ENCODE measurements at places on chromosomes 1 and 21.

GRCh38 chr1:218494449-218494852 is 149.3 kb downstream of the TGFB2 start:
- DNase-seq = no peak

- no peak for DNase-seq
Measured at GRCh38 chr1:201459775-201460174, 9.2 kb downstream of the PHLDA3 start.

GRCh38 chr21:44912158-44912473 is 8.6 kb downstream of the ITGB2 start:
- no peak for DNase-seq

DNA sequence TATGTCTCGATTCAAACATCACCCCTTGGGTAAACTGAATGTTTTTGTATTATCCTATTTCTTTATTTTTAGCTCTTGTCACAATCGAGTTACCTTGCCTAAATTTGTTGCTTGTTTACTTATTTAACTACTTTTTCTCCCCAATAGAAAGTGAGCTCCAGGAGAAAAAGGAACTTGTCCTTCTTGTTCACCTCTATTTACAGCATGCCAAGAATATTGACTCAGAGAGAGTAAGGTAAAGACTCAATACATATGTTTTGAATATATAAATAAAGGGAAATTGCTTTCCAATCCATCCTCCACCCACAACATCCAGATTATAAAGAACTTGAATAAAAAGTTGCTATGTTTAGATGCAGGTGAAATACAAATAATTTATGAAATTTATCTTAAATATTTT is 107.3 kb upstream of the PDC start:
- DNase-seq = no peak

GRCh38 chr1:99849744-99850458 is at the start of gene AGL:
Gene AGL, plus strand, starts transcription at chr1:99850361. Its CDS starts 682 bp downstream, at chr1:99851043.
- DNase-seq = peak; percentile 83

- no peak for DNase-seq
Measured at GRCh38 chr1:8239306-8240023, 78.4 kb upstream of the SLC45A1 start.

- no peak for DNase-seq
Measured at GRCh38 chr1:153750026-153750995, 22.5 kb downstream of the INTS3 start.

DNA sequence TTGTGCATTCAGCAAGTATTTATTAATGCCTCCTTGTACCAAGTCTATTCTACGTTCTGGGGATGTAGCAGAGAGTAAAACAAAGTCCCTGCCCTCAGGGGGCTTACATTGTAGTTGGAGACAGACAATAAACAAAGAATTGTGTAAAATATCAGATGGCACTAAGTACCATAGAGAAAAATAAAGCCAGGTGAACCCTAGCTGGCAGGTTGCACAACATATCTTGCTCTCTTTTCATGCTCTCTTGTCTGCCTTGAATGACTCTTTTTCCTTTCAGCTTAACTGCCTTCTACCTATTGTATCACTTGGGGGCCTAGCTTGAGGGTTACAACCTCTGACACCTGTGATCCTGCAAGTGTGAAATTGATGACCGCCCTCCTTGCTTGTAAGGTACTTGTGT is 20.7 kb upstream of the FASLG start:
- DNase-seq = no peak

DNA sequence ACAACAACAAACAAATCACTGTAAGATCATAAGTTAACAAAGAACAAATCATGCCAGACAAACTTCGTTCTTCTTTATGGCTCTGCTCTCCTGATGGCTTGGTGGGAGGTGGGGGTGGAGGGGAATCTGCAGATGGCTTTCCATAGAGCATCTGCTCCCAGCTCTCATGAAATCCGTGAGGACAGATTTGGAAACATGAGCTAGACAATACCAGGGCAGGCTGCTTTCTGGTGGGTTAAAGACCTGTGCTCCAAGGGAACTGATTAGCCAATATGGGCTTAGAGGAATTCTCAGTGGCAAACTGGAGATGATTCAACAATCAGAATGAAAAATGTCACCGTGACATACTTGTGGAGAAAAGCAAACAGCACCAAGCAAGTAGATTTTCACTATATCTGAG is 69.4 kb upstream of the TLR5 start:
- DNase-seq = no peak

GRCh38 chr1:101769520-101769919 is 227.2 kb downstream of the OLFM3 start:
- DNase-seq = no peak

DNA sequence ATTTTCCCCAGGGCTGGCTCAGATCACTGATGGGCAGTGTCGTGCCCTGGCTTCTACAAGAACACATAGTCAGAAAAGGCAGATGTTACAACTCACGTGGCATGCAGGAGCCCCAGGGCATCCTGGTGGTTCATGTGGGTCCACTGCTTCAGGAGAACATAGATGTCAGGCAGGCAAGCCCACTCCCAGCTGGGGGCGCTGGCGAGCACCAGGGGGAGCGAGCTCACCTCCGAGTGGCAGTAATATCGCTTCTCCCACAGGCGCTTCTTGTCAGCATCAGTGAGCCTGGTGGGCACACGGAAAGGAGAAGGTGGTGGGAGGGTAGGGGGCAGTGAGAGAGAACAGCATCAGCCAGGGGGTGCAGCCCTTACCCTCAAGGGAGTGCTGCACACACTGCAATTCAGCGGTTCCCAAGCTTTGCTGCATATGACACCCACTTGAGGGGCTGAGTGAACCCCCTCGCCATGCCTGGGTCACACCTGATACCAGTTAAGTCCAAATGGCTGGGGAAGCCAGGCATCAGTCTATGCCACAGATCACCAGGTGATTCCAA is 34.3 kb upstream of the PPP1R15B start:
- peak; percentile 27 for DNase-seq

- no peak for DNase-seq
Measured at GRCh38 chr1:111733992-111734341, 5.2 kb downstream of the INKA2 start.

DNA sequence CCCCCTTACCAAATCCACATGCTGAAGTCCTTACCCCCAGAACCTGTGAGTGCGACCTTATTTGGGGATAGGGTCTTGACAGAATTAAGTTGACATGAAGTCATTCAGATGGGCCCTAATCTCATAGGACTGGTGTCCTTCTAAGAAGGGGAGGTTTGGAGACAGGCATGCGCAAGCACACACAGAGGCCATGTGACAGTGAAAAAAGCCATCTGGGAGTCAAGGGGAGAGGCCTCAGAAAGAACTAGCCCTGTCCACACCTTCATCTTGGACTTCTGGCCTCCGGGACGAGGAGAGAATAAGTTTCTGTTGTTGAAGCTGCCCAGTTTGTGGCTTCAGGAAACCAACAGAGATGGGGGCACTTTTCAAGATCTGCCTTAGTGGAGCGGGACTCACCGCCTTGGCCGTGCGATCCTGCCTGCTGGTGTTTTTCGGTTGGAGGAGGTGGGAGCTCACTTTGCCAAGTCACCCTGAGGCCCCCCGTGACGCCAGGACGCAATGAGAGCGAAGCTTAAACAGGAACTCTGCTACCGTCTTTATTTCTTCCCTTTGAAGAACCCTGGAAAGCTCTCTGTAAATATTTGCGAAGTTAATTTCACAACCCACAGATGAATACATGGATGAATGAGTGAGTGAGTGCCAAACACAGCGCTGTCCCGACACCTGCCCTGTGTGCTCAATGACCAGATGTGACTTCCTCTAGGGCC is 42.5 kb upstream of the C1orf174 start:
- no peak for DNase-seq

DNA sequence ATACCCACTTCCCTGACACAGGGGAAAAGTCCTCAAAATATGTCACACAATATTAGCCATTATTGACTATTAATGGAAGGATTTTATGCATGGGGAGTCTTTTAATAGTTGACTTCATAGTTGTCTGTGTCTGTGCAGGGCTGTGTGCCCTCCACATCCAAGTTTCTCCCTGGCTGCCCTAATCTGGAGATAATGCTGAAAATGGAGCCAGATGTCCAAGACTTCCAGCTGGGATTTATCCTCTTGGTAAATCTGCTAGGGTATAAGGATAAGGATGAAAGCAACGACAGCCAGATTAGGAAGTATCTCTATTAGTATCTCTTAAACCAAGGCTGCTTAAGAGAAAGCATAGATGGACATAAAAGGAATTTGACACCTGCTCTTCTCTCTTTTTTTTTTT is 42.1 kb downstream of the CDK18 start:
- DNase-seq = no peak

- no peak for DNase-seq
Measured at GRCh38 chr1:32538887-32539583, at the start of gene ZBTB8A. Gene ZBTB8A, plus strand, starts transcription at chr1:32539427. Its CDS starts 53,505 bp downstream, at chr1:32592932.

DNA sequence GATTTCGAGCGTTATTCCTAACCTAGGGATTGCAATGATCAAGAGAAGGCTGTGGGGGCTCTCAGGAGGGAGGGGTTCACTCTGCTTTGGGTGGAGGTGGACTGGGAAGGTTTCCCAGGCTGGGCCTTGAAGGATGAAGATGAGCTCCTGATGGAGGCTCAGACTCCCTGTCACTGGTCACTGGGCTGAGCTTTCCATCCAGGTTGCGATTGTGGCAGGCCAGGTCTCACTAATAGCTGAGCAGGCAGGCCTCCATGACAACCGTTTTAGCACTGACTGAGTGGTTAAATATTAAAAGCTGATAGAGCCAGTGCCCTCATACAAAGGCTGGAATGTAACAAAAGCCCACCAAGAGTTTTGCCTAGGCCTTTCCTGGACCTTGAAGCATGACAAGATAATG is 36.2 kb upstream of the EFCAB14 start:
- DNase-seq = no peak

DNA sequence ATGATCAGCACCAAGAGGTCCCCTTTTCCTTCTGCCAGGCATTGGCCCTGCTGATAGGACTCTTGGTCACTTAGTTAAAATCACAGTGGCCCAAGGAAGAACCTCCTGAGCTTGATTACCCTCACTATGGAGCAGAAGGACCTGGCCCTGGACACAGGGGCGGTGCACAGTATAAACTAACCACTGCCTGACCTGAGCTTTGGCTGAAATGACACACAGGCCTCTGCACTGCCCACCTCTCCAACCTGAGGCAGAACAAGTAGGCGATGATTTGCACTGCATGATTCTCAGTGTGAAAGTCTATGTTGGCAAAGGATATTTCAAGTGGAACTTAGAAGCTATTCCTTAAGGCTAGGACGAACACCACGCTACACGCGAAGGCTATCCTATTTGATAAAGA is 48.5 kb downstream of the CAPN2 start:
- no peak for DNase-seq

- DNase-seq = peak; percentile 50
Measured at GRCh38 chr1:111197598-111198284, 2.7 kb downstream of the DENND2D start.
